Ascending aorta (tissue), 2 donors: ENCODE measurements at places on chromosomes 5 and 9. TPM values are rescaled to one million over a fixed set of nuclear protein-coding genes. Genes with fewer than 3 reads are reported as not detected.

DNA sequence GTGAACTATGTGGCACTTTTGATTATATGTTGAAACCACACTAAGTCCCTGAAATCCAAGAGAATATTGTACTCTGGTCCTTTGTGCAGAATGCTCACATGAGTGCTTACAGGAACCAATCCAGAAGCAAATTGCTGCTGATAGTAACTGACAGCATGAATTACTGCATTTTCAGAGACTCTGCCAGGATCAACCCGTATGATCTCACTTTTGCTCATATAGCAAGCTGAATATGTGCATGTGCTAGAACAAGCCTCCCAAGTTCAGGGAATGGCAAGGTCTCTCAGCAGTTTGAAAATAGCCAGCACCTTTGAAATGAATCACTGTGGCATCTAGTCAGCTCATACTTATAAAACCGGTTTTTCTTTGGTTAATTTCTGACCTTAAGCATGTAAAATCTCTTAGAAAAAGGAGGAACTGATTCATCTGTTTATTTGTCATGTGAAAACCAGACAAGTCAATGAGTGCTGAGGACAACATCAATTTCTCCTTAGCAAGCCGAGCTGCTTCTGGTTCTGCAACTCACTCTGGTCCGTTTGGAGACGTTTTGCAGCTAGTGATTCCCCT, 215.7 kb upstream of the ELL2 start:
- no peaks in the 10 kb centered on the region for H3K27me3 ChIP-seq
- no peak for DNase-seq
- no peaks in the 10 kb centered on the region for H3K36me3 ChIP-seq
- no peak overlapping the region for H3K27ac ChIP-seq

DNA sequence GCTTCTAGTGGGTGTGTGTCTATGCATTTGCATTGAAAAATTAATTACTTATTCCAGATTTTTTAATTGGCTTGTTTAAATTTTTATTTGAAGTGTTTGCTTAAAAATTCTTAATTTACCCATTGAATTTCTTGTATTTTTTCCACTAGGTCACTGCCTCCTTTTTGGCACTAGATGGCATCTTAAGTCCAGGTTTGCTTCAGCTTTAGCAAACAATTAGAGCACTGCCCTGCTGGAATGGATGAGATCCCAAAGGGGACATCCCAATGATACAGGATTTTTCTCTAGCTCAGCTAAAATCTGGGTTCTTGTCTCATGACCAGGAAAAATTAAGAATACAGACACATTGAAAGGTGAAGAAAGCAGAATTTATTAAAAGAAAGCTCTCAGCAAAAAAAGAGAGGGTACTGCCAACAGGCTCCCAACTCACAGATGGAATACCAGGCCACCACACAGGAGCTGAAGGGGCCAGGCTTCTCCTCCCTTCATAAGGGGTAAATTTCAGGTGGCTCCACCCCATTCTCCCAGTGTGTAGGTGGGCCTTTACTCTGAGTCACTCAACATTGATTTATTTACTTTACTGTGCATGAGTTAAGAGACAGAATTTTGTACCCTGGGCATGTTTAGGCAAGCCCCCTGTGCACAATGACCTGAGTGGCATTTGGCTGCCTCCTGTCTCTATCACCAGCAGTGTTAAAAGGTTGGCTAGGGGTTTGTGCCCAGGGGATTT, 532.4 kb downstream of the ANXA1 start:
- no peak overlapping the region for H3K4me3 ChIP-seq
- no peaks in the 10 kb centered on the region for H3K27me3 ChIP-seq
- H3K27ac ChIP-seq, result no peak overlapping the region
- H3K4me1 ChIP-seq, result no peaks in the 10 kb centered on the region
- DNase-seq, result no peak
- H3K36me3 ChIP-seq, result no peaks in the 10 kb centered on the region

- no peak overlapping the region for H3K27ac ChIP-seq
- H3K4me3 ChIP-seq, result no peak overlapping the region
- H3K36me3 ChIP-seq, result no peaks in the 10 kb centered on the region
These were observed 192.4 kb upstream of the KLF4 start for GRCh38 chr9:107681988-107682387.

- no peaks in the 10 kb centered on the region for H3K27me3 ChIP-seq
- no peaks in the 10 kb centered on the region for H3K36me3 ChIP-seq
- H3K27ac ChIP-seq, result no peak overlapping the region
- H3K4me3 ChIP-seq, result no peak overlapping the region
These were observed 9.4 kb upstream of the TENT2 start for GRCh38 chr5:79602889-79603288.

- peaks cover 36% of the 10 kb centered on the region for H3K4me1 ChIP-seq
- H3K27ac ChIP-seq, result no peak overlapping the region
- no peaks in the 10 kb centered on the region for H3K27me3 ChIP-seq
These were observed 94.3 kb upstream of the LRRTM2 start for GRCh38 chr5:138969323-138970002.

DNA sequence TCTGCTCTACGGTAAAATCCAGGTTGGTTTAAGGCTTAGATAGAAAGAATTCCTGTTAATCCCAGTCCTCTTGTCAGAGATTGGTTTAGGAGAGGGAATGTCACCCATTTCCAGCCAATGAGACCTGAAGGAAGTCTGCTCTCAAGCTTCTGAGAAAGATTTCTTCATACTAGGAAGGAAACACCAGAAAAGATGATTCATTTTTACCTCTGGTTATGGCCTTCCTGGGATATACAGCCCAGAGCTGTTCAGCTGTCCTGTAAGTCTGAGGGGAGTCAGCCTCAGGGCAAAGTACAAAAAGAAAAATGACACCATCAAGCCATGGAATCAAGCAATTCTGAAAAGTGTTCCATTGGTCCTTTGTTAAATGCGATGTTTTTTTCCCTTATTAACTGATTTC, 18.6 kb upstream of the CFAP95 start:
- H3K27ac ChIP-seq, result no peak overlapping the region
- H3K4me3 ChIP-seq, result no peak overlapping the region
- no peaks in the 10 kb centered on the region for H3K4me1 ChIP-seq
- H3K27me3 ChIP-seq, result no peaks in the 10 kb centered on the region
- DNase-seq, result no peak

GRCh38 chr5:174292348-174292747, 246.8 kb downstream of the NSG2 start:
- H3K36me3 ChIP-seq, result no peaks in the 10 kb centered on the region
- H3K4me1 ChIP-seq, result no peaks in the 10 kb centered on the region
- no peak overlapping the region for H3K4me3 ChIP-seq
- DNase-seq, result no peak

DNA sequence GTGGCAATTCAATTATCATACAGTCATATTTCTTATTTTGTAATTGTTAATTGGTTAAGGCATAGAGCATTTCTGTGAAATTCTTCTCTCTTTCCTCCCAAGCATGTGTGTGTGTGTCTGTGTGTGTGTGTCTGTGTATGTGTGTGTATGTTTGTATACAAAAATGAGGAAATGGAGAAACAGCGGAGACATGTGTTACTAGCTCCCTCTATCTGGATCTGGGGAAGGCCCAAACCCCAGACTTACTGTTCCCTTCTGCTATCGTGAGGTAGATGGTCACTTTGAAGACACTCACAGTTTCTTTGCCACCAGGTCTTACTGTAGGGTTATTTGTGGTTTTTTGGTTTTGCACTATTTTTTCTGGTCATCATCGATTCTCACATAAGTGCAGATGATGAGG, 11.4 kb upstream of the C5orf63 start:
- no peaks in the 10 kb centered on the region for H3K27me3 ChIP-seq
- H3K36me3 ChIP-seq, result no peaks in the 10 kb centered on the region
- H3K4me1 ChIP-seq, result no peaks in the 10 kb centered on the region
- no peak overlapping the region for H3K27ac ChIP-seq

- no peak overlapping the region for H3K4me3 ChIP-seq
- H3K36me3 ChIP-seq, result no peaks in the 10 kb centered on the region
- DNase-seq, result no peak
- H3K27ac ChIP-seq, result no peak overlapping the region
- no peaks in the 10 kb centered on the region for H3K27me3 ChIP-seq
These were observed 32.8 kb downstream of the PCDH1 start for GRCh38 chr5:141845371-141845851.

DNA sequence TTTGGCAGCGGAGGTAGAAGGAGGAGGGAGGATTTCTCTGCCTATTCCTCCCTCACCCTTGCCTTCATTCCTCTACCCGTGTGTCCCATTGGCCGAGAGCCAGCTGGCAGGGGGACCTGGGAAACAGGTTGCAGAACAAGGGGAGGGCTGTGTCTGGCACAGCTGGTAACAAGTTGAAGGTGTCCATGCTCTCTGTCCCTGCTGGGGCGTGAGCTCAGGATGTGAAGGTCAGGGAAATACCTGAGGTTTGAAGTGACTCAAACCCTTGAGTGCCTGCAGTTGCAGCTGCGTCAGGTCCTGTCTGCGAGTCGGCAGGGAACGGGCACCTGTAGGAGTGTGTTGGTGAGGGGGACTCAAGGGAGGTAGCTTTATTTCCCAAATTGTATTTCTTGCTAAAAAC, 16.2 kb downstream of the MIGA2 start:
- H3K36me3 ChIP-seq, result peaks cover 54% of the 10 kb centered on the region
- DNase-seq, result no peak
- no peaks in the 10 kb centered on the region for H3K4me1 ChIP-seq
- H3K27ac ChIP-seq, result no peak overlapping the region

- H3K36me3 ChIP-seq, result no peaks in the 10 kb centered on the region
- H3K4me3 ChIP-seq, result no peak overlapping the region
- H3K27ac ChIP-seq, result no peak overlapping the region
- no peaks in the 10 kb centered on the region for H3K4me1 ChIP-seq
- no peak for DNase-seq
These were observed 54.7 kb downstream of the ANGPTL2 start for GRCh38 chr9:127067603-127068220.

The TUSC1 gene
- total RNA-seq, result 45.7 TPM

The GDA gene
- total RNA-seq, result not detected

The KLF9 gene
- 98.7 TPM for total RNA-seq

The RASGEF1C gene
- not detected for total RNA-seq

The OSTF1 gene
- 25.1 TPM for total RNA-seq
